ENCODE measurements at places on chromosomes 11 and 22.

DNA sequence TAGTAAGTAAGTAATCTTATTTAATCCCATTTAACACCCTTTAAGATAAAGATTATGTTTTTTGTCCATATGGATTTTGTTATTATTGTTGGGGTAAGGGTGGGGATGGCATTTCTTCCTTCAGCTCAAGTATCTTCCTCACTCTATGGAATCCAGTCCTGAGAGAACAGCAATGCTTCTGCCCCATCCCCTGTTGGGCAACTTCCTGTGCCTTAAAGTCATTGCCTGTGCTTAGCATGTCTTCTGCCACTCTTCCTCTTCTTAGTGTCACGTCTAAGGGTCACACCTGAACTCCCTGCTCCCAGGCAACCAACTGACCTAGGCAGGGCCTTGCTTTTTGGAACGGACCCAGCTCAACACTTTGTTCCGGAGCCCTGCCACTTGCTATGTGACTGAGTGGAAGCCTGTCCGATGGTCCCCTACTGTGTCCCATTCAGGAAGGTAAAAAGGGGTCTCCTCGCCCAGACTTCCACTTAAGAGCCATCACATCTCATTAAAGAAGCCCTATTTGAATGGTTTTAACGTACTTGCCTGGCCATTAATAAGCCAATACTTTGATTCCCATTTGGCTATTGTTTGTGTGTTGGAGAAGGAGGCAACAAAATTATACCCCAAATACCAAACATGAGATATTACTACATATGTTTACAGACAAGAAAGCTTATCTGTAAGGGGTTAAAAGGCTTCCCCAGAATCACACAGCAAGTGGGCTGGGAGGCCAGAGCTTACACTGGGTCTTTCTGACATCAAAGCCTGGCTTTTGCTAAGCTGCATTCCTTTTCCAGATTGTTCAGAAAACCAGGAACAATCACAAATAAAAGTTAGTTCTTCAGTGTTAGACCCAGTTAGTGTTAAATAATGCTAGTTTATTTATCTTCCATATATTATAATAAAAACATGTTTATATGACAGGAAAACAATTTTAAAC lies 59.2 kb downstream of the RAB38 start:
- DNase-seq: no peak

DNA sequence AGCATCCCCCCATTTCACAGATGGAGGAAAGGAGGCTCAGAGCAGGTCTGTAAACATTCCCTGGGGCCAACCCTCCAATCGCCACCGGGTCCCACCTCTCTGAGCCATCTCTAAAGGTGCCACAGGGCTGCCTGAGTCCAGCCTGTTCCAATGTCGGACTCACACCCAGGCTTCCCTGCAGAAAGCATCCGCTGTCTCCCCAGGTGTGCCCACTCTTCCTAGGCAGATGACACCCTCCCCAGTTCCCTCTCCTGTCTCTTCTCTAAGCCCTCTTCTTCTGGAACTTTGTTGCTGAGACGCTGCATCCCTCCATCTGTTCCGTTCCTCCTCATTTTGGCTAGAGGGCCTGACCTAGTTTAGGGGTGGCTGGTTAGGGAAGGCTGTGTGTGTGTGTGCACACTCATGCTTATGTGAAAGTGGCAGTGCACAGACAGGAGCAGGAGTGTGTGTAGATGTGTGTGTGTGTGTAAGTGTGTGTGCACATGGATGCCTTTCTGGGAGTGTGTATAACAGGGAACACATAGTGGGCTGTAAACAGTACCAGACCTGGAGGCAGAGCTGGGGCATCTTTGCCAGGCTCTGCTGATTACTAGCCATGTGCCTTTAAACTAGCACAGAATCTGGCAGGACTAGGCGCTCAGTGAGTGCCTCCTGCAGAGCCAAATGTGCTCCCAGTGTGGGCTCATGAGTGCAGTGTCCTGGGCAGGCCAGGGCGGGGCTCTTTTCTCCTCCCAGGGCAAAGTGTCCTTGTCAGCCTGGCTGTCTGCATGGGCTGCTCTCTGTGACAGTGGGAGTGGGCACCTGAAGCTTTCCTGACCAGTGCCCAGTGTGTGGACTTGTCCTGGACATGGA lies 77.3 kb upstream of the NECTIN1 start:
- DNase-seq: no peak

GRCh38 chr11:107218123-107219013 lies 200.1 kb upstream of the GUCY1A2 start:
- no peak for DNase-seq

GRCh38 chr22:34414467-34415440 lies 494.5 kb upstream of the LARGE1 start:
- DNase-seq: peak; percentile 39

Data from NCI-H187 (cell line).